ENCODE measurements at places on chromosomes 6 and 20. TPM values are rescaled to one million over a fixed set of nuclear protein-coding genes. Genes with fewer than 3 reads are reported as not detected.

The RBPJL gene
- total RNA-seq, result not detected

The SCRT2 gene
- total RNA-seq, result not detected

The RREB1 gene
- 6.9 TPM for total RNA-seq

The MYT1 gene
- total RNA-seq, result not detected

The TINAG gene
- total RNA-seq, result not detected

The GRM4 gene
- total RNA-seq, result not detected

The EPM2A gene
- total RNA-seq, result 1.9 TPM

The CFAP206 gene
- 0.29 TPM for total RNA-seq

The VWA7 gene
- total RNA-seq, result not detected

The ABHD12 gene
- 62.0 TPM for total RNA-seq

The HLA-DPA1 gene
- total RNA-seq, result 3.7 TPM

The TIAM2 gene
- 8.1 TPM for total RNA-seq

The ESR1 gene
- 0.86 TPM for total RNA-seq

The CST7 gene
- not detected for total RNA-seq

The RAET1G gene
- 1.7 TPM for total RNA-seq

The TBC1D20 gene
- 39.9 TPM for total RNA-seq

The PIGT gene
- 67.5 TPM for total RNA-seq

The MYL9 gene
- total RNA-seq, result 149 TPM

The TOX2 gene
- 24.8 TPM for total RNA-seq

The GDAP1L1 gene
- not detected for total RNA-seq

The DEFB124 gene
- total RNA-seq, result not detected

The CD109 gene
- 33.5 TPM for total RNA-seq

The SLC35D3 gene
- not detected for total RNA-seq

The PSORS1C2 gene
- not detected for total RNA-seq

The DEFB125 gene
- not detected for total RNA-seq

The C4A gene
- total RNA-seq, result 5.0 TPM

The COL11A2 gene
- under 0.01 TPM for total RNA-seq

The OTOR gene
- not detected for total RNA-seq

The PCED1A gene
- 24.8 TPM for total RNA-seq

The PBOV1 gene
- not detected for total RNA-seq

The TREML1 gene
- total RNA-seq, result not detected

The GTSF1L gene
- not detected for total RNA-seq

The ENTPD6 gene
- total RNA-seq, result 87.4 TPM

The ABT1 gene
- total RNA-seq, result 11.2 TPM

The ZBTB46 gene
- total RNA-seq, result 21.1 TPM

The GPLD1 gene
- under 0.01 TPM for total RNA-seq

The EIF6 gene
- 261 TPM for total RNA-seq

The OR2H1 gene
- not detected for total RNA-seq

The C20orf202 gene
- not detected for total RNA-seq

The GFRAL gene
- not detected for total RNA-seq

Data from myometrial cell (primary cell).